SW480 (cell line): ENCODE measurements at places on chromosomes 5 and 9.

GRCh38 chr5:57537811-57538210 lies 55.2 kb upstream of the ACTBL2 start:
- no peak for DNase-seq

DNA sequence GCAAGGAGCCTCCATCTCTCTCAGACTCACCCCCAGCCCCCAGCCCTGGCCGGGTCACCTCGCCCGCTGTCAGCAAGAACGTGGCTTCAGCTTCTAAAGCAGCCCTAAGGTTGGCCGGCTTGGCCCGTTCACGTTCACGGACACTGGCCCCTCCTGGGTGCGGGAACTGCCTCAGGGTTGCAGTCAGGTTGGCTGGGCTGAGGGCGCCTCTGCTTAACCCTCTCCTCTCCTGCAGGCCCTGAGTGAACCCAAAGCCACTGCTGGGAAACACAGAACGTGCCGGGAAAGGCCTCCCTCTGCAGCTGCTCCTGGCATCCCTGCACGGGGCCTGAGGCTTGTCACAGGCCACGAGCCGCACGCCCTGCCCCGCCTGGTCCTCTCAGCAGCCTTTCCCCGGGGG lies 40.1 kb upstream of the UBAC1 start:
- DNase-seq: no peak

GRCh38 chr9:7165331-7165975 lies 407.7 kb downstream of the KDM4C start:
- no peak for DNase-seq

DNA sequence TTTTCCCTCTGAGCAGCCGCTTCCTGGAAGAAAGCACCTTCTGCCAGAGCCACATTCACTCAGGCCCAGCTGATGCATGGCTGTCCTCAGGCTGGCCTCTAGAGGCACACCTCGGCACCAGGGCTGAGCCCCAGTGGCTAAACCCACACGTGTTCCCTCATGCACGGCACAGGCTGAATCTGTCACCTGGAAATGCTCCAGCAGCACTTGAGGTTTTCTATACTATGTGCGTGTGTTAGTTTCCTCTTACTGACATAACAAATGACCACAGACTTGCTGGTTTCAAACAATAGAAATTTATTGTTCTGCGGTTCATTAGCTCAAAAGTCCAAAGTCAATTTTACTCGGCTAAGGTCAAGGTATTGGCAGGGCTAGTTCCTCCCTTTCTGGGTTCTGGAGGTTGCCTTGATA lies 141.4 kb downstream of the LRRC70 start:
- DNase-seq: peak; percentile 61

GRCh38 chr9:118324706-118325105 lies 620.5 kb downstream of the TLR4 start:
- no peak for DNase-seq

DNA sequence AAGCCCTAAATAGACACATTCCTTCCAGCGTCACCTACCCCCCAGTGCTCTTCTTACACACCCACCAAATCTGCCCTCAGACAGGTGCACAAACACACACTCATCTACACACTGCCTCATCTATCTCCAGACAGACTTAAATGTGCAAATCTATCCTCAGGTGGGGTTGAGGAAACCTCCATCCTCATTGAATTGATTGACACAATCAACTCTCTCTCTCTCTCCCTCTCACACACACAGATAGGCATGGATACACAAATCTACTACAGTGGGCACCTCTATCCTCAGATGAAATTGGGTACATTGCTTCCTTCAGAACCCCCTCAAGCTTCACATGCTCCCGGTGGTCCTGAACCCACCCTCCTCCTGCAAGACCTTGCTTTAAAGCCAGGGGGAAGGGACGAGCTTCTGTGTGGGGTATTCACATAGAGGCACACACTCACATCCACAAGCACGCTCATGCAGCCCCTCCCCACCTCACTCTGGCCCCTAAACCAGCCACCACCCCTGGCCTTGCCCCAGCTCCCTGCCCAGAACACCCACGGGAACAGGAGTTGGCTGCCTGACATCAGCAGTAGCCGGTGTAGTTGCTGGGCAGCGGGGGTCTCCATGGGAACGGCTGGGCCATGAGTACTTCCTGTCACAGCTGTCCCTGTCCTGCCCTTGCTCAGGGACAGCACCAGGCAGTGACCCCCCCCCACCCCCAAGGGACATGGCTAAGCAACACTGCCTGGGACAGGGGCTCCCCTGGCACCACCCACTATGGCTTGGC lies 22.8 kb downstream of the PCDH1 start:
- no peak for DNase-seq

DNA sequence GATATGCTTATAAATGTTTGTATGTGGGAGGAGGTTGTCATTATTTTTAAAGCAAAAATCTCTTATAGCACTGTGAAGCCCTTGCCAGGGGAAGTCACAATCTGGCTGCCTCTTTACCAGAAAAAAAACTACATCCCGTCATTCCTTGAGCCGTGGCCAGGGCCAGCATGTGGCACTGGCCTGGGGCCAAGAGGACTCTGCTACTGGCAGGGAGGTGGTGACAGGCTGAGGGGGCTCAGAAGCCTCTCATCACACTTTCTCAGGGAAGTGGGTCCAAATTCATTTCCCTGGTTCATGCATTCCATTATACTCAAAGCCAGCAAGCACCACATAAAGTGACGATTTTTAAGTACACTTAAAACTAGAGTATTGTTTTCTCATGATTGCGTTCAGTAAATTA lies 457.3 kb downstream of the ZNF608 start:
- DNase-seq: peak; percentile 66

DNA sequence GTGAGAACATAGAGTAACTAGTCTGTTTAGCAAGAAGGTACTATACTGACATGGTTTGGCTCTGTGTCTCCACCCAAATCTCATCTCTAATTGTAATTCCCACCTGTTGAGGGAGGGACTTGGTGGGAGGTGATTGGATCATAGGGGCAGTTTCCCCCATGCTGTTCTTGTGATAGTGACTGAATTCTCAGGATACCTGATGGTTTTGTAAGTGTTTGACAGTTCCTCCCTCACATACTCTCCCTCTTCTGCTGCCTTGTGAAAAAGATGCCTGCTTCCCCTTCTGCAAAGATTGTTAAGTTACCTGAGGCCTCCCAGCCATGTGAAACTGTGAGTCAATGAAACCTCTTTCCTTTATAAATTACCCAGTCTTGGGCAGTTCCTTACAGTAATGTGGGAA lies 240.4 kb upstream of the ST8SIA4 start:
- DNase-seq: no peak

DNA sequence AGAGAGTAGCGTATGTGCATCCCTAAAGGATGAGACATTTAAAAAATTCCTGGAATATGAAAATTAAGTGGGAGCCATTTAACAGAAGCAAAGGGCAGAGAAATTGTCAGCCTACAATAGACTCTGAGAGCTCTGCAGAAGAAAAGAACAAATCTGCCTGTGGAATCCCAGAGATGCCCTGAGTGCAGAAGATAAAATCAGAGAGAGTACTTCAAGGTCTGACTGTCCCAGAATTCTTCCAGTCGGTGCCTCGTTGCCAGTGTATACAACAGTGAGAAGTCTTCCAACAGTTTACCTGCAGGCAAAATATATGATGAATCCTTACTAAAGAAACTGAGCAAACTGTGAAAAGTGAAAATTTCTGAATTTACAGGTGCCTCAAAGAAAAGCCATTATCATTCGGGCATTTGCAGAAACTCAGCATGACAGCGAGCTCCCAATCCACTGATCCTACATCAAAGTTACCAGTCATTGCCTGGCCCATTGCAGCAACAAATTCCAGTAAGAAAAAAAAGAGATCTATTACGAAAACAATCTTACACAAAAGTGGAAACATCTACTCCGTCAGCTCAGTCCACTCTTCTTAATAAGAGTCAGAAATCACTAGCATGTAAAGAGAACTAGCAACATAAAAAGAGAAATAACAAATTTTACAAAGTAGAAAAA lies 92.8 kb upstream of the VCAN start:
- no peak for DNase-seq

GRCh38 chr5:79488775-79489174 lies 25.2 kb downstream of the HOMER1 start:
- DNase-seq: no peak

DNA sequence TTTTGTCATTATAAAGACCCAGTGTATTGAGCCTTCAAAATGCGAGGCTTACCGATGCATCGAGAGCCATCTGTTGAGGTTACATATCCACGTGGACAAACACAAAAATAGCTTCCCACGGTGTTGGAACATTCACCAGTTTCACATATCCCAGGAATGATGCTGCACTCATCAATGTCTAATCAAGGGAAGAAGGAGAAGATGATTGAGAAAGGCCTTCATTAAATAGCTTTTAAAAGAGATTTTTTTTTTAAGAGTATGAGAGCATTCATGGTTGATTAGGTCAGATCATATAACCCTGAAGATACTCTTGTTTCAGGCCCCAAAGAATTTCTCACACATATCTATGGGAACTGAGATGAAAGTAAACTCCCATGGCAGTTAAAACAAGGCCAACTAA lies 129.4 kb downstream of the FBN2 start:
- no peak for DNase-seq

DNA sequence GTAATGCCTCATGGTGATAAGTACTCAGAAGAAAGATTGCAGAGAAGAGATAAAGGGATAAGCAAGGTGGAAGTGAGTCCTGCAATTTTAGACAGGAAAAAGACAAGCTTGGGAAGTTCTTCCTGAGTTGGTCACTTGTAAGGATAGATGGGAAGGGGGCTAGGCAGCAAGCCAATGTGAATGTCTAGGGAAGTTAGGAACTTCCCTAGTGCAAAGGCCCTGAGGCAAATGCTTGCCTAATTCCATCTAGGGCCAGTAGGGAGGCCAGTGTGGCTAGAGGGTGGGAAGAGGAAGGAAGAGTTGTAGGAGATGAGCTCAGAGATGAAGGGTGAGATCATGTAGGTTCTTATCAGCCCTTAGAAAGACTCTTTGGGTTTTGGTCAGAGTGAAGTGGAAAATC lies 206.6 kb downstream of the MAT2B start:
- DNase-seq: no peak

- DNase-seq: no peak
These were observed 214.2 kb upstream of the ZNF462 start for GRCh38 chr9:106648799-106649198.

- DNase-seq: no peak
These were observed 31.0 kb upstream of the GARNL3 start for GRCh38 chr9:127233550-127233949.

DNA sequence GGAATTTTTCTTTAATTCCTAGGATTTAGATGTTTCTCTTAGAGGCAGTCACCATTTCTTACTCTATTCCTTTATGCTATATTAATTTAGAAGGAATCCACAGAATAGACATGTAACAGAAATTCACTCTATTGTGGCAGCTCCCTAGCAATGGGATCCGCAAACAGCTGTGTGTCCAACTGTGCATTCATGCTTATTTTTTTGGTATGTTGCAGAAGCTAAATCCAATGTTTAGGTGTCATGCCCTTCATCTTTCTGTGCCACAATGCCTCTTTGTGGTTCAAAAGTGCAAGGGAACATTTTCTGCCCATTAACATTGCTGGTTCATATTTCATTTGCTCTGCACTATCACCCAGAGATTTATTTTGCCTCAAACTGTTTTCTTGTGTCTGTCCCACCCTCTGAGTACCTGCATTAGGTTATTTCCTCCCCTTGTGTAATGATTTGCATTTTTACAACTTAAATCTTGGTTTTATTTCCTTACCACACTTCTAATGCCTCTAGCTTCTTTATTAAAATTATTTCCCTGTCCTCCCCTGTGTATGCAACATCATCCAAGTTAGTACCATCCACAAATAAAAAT lies 816.5 kb downstream of the EFNA5 start:
- DNase-seq: no peak

DNA sequence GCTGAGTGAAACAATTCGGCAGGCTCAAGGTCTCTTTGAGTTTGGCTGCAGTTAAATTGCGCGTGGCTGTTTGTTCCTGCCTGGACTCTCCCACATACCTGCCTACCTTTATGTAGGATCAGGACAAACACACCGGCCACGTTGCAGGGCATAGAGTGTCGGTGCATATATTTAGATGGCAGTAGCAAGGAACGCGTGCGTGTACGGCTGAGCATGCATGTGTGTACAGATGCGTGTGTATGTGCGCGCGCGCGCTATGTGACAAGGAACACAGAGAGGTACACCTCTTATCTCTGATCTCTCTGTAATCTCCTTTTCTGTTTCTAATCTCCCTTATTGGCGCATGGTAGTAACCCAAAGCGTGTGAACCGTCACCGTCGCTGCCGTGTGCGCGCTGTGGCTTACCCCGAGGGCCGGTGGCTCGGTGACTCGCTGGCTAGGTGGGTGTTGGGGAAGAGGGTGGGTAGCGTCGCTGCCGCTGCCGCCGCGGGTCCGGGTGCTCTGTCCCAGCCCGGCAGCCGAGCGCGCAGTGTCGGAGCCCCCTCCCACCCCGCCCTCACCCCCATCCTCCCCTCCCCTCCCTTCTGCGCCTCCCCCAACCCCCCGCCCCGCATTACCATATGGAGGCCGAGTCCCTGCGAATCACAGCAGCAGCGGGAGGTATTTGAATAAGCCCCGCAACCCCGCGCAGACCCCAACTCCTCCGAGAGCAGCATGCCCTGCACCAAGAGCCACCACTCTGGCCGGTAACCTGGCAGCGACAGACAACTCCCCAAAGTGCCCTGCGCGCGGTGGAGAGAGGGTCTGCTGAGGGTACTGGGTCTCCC lies 204.8 kb downstream of the MEF2C start:
- DNase-seq: no peak

DNA sequence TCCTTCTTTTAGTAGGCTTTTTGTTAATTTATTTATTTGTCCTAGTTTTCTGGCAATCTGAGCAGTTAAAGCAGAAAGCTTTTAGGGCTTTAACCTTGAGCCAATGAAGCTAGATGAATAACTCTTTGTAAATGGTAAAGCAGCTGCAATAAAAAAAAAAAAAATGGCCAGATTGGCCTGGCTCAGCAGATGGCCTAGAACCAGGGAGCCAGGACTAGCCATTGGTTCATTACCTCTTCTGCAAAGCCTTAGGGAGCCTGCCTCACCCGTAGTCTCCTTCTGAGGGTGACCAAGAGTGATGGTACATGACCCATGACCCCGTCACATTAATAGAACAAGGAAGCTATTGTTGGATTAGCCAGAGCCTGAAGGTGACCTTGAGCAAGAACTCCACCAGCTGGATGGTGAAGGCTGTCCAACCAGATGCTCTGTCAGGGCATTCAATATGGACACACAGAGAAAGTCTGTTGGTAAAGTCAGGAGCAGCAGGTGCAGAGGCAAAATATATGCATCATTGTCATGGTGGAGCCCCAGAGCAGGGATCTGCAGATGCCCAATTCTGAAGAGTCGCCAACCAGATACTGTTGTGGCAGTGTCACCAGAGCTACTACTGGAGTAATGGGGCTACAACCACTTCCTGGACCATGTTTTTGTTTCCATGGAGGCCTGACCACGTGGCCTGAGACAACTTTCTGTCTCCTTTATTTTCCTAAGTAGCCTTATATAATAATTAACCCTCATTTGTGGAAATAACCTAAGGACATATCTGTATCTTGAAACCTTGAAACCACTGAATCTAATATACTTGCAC lies 100.7 kb downstream of the MTX3 start:
- no peak for DNase-seq

DNA sequence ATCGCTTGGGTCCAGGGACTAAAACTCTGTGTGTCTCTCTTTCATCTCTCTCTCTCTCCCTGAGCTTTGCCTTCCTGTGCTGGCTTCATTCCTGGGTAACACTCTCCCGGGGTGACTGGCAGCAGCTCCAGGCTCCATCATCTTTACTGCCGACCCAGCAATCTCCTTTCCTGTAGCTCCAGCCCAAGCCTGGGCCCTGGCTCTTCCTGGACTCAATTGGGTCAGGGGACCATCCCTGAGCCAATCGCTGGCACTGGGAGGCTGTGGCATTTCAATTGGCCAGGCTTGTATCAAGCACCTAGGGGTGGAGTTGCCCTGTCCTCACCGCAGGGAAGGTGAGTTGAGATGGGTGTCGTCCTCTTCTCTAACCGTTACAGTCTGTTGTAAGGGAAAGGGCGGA lies 31.9 kb downstream of the FAM240B start:
- DNase-seq: no peak

GRCh38 chr5:175281714-175282113 lies 162.3 kb downstream of the DRD1 start:
- no peak for DNase-seq
